Neural progenitor cell (in vitro differentiated cells): ENCODE measurements at places on chromosomes 7 and 10. TPM values are rescaled to one million over a fixed set of nuclear protein-coding genes. Genes with fewer than 3 reads are reported as not detected.

GRCh38 chr10:14936584-14936983, 17.3 kb downstream of the DCLRE1C start:
- no peak for DNase-seq

GRCh38 chr7:134844200-134844599, 64.8 kb downstream of the CALD1 start:
- DNase-seq, result no peak

- no peak for DNase-seq
Observed at GRCh38 chr10:7810443-7810842, 7.9 kb upstream of the TAF3 start.

DNA sequence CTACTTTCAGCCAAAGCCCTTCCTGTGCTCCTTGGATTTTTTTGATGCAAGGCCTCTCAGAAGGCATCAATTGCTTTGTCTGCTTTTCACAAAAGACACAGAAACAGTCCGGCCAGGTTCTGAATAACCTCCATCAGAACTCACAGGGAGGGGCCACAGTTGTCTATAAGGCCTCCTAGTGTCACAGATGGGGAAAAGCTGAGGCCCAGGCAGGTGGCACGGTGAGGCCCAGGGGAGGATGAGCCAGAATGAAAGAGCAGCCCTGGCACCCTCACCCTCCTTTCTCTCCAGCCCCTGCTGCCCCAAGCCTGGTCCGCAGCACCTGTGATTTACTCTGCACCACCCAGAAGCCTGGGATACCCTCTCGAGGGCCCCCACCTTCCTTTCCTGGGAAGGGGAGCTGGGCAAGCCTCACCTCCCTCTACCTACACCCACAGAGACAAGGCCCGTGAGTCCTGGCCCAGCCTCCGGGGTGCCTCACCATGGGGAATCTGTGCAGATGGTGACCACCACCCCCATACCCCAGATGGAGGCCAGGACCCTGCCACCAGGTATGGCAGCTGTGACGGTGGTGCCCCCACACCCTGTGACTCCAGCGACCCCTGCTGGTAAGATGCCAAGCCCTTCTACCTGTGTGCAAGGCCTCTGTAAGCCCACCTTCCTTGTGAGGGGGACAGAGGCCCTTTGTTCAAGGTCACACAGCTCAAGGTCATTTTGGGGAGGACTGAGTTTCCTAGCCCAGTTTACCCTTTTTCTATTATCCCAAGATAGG, 26.2 kb upstream of the ZNF467 start:
- peak; percentile 73 for DNase-seq

DNA sequence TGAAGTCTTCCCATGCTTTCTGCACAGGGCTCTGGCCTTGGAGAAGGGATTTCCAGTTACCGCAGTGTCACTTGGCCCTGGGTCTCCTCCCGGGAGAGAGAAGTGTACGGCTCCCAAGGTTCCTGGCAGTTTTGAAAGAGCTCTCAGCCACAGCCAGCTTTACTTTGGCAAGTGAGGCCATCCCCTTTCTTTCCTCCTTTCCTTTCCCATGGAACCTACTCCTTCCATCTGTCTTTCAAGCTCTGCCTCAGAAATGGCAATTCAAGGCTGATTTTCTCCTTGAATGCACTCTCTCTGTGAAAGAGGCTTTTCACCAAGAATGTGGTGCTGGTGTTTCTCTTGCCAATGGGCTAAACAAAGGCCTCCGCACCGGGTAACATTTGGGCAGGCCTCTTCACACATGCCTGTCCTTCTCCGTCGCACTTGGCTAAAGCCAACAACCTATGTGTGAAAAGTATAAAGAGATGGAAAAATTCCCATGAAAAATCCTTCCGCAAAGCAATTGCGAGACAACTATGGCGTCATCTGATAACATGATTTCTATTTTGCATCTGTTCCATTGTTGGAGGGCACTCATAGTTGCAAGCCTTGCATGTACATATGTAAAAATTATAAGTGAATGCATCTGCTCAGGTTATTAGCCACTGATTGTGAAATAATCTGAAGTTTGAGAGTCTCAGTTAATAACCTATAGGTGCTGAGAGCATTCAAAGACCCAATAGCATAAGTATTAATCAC, 125.4 kb downstream of the PFKFB3 start:
- peak; percentile 38 for DNase-seq

DNA sequence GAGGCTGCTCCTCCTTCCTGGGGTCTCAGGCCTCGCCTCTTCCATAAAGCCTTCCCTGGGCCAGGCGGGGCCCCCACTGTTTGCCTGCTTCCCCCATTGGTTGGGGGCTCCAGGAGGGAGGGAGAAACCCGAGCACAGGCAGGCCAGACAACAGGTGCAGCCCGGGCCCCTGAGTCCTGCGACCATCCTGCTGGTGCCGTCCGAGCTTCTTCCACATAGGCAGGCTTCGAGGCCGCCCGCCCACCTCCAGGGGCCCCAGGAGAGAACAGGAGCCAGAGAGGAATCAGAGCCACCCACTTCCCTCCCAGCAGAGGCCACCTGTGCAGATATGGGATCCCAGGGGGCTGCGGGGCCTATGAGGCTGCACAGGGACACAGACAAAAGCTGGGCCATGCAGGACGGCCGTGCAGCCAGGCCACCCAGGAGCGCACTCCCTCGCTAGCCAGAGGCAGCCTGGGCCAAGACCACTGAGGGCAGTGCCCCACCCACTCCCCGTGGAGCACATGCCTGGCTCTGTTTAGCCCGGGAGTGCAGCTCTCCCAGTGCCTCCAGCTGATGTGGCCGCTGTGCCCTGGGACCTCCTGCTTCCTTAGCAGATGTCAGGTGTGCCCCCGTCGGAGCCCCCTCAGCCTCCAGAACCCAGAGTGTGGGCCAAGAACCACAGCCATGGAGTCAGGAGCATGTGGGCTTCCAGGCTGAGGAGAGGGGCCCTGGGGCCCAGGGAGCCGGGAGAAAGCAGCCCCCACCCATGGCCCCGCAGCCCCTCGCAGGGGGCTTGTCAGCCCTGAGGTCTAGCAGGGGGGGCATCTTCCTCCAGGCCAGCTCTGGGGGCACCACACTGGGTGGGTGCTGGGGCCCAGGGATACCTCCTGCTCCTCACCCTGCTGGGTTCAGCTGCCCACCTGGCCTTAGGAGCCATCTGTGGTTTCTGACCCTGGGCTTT, 59.9 kb upstream of the INPP5A start:
- DNase-seq, result peak; percentile 78

DNA sequence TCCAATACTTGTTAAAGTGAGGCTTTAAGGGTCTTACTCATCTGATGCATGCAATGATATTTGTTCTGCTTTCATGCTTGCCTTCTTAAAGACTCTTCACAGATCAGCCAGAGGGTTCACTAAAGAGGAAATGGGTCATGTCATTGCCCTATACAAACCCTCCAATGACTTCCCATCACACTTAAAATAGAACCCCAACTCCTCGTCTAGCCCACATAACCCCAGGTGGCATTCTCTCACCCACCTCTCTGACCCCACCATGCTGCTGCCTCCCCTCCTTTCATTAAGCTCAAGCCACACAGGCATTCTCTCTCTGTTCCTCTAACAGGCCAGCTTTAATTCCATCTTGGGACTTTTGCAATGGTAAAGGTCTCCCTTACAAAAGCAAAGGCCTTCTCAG, 253.6 kb downstream of the GRID1 start:
- no peak for DNase-seq

DNA sequence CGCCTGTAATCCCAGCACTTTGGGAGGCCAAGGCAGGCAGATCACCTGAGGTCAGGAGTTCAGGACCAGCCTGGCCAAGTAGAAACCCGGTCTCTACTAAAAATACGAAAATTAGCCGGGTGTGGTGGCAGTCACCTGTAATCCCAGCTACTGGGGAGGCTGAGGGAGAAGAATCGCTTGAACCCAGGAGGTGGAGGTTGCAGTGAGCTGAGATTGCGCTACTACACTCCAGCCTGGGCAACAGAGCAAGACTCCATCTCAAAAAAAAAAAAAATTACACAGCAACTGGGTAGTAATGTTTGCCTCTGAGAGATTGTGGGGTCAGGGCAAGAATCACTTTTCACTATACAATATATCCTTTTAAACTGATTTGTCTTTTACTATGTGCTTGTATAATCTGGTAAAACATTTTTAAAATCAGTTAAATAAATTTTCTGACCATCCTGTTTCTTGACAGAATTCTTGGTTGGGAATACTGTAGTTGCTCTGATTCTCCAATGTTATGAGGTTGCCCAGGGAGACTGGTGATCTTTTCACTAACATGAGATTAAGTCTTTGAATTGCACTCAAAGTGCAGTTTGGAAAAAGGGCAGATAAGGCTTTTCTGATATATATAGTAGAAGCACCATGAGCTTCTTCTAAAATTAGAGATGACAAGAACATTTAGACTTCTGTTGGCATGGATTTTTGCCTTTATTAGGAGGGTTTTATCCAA, 1.5 kb downstream of the ENTPD7 start:
- DNase-seq, result no peak

GRCh38 chr7:49803812-49804211, 30.4 kb downstream of the VWC2 start:
- DNase-seq, result no peak

- DNase-seq, result peak; percentile 34
Observed at GRCh38 chr7:139745678-139746143, 32.1 kb downstream of the HIPK2 start.

DNA sequence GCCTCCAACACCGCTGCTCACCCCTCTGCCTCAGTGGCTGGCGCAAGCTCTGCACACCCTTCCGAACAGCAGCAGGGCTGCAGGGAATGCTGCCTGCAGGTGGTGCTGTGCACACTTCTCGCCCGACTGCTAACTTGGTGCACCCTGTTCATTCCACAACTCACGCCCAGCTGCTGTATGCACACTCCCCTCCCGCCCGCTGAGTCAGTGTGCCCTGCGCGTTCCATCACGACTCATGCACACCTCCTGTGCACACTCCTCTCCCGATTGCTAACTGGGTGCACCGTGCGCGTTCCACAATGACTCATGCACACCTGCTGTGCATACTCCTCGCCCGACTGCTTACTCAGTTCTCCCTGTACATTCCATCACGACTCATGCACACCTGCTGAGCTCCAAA, 21.5 kb downstream of the ADARB2 start:
- peak; percentile 75 for DNase-seq

DNA sequence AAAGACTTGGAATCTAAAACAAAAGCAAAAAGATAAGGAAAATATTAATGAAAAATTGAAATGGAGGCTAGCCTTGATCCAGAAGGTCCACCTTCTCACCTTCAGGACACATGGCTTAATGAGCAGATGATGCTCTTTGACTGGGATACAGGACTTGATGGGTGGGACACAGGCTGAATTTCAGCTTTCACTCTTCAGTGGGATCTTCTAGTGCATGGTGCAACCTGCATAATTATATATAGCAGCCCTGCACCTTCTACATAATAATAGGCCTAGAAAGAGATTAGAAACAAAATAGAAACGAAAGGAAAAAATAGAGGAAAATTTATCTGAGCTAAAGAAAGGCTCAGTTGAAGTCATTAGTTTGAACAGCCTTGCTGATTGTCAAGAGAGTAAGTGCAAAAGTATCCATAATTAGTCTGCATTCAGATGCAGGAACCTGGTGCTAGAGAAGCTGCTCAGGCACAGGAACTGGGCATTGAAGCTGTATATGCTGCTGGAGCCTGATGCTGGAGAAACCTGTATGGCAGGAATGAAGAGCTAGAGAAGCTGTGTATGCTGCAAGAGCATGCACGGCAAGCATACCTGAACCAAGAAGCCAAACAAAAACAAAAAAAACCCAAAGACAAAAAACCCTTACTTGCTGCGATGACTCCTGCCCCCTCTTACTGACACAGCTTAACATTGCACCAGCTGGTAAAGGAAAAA, 19.4 kb downstream of the MKLN1 start:
- DNase-seq, result peak; percentile 11

The NUTM2B gene
- 0.41 and 0.43 TPM in 2 replicates for total RNA-seq

The AKR1C8 gene
- not detected in 2 replicates for total RNA-seq
